Activated T-cell treated with anti-CD3 and anti-CD28 coated beads for 1 hour (primary cell): ENCODE measurements at places on chromosomes 1 and 21.

- DNase-seq = no peak
Measured at GRCh38 chr21:15122241-15122640, 57.4 kb upstream of the NRIP1 start.

GRCh38 chr1:226201029-226201593 is 14.6 kb upstream of the ACBD3 start:
- DNase-seq = no peak

- no peak for DNase-seq
Measured at GRCh38 chr1:70827030-70827429, 220.6 kb downstream of the PTGER3 start.

- DNase-seq = no peak
Measured at GRCh38 chr1:181073638-181074037, 14.9 kb upstream of the IER5 start.

DNA sequence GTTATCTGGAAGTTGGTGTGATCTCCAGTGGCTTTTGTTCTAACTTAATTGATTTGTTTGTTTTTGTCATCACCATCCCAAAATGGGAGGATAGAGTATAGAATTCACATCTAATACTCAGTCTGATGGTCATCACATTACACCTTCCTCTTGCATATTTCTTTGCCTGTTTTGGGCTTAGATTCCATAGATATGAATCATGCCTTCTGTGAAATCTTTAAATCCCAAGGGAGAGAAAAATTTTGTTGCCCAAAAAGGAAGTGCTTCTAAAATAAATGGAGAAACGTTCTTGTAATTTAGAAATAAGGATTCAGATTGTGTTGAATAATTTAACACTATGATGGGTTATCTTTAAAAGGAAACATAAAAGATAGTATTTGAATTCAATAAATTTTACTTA is 446.0 kb upstream of the LRRC7 start:
- no peak for DNase-seq

GRCh38 chr1:232986527-232986922 is 36.1 kb downstream of the NTPCR start:
- DNase-seq = no peak

GRCh38 chr1:174940646-174941175 is 59.0 kb upstream of the CACYBP start:
- no peak for DNase-seq

DNA sequence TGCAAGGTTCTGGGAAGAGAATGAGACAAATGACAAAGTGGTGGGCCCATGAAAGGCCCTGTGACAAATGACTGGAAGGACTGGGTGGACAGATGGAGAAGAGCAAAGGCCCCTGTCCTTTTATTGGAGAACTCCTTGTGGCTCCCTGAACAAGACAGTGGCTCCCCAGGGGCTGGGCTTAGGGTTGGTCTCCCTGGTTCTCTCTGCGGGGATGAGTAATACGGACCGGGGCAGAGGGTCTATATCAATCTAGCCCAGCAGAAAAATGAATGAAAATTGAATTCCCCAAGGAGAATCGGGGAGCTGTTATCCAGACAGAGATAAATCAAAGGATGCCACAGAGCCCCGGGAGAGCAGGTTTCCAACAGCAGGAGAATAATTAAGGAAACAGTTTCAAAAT is 5.2 kb upstream of the LHX4 start:
- no peak for DNase-seq

DNA sequence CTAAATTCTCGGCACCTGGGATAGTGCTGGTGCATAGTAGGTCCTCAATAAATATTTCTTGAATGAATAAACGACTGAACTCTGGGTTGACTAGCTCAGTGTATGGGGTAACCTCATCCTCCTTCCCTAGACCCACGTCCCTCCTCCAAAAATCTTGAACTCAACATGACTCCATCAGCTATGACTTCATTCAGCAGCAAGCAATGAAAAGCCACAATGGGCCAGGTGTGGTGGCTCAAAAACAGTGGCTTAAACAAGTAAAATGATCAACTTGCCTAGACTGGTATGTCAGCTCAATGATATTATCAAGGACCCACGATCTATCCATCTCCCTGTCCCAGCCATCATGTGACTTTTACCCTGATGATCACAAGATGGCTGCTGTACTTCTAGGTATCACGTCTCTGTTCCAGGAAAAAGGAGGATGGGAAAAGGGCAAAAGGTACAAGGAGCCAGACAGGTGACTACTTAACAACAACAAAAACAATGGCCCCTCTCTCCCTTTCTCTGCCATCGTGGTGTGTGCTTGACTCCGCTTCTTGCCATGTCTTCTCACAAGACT is 13.0 kb upstream of the PAQR7 start:
- no peak for DNase-seq

DNA sequence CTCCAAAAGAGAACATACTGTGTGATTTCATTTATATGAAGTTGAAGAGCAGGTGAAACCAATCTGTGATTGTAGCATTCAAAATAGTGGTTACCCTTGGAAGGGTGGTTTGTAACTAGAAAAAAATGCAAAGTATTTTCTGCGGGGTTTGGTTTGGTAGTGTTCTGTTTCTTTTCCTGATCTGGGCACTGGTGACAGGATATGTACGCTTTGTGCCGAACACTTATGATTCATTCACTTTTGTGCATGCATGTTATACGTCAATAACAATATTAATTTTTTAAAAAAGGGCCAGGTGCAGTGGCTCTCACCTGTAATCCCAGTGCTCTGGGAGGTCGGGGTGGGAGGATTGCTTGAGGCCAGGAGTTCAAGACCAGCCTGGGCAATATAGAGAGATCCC is 63.8 kb downstream of the CD34 start:
- no peak for DNase-seq

DNA sequence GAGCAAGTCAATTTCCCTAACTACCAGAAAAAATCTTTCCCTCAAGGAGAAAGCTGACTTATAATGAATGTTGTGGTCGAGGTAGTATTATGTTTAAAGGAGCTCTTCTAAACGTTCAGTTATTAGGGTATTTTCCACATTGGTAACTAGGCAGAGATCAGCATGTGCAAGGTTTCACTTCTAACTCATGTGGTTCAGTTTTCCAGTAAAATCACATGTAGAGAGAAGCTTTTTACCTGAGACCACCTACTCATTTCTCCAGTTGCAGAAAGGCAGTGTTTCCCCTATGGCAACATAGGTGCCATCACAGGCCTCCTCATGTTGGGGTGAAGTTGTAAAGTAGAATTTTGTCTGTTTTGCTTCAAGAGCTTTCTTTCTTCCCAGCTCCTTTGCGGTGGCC is 23.7 kb downstream of the IL23R start:
- no peak for DNase-seq

DNA sequence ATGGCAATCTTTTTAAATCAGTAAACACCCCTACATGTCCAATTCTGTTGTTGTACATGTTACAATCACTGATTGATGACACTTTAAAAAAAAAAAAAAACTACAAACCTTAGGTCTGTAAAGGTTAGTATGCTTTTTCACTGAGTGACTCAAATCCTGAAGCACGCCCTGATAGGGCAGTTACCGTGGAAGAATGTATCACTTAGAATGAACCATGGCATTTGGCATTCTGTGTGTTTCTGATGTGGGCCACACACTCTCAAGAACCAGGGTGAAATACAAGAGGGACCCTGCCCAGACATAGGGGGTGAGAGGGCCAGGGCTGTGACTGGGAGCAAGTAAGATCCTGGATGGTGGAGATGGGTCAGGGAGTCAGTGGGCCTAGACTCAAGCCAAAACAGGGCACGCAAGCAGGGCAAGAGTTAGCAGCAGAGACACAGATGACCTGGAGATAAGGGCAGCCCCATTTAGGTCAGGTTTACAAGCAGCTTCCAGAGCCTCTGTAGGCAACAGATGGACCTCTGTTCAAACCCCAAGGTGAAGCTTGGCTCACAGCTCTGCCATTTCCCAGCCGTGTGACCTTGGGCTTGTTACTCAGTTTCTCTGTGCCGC is 47.6 kb upstream of the DMRTB1 start:
- no peak for DNase-seq

DNA sequence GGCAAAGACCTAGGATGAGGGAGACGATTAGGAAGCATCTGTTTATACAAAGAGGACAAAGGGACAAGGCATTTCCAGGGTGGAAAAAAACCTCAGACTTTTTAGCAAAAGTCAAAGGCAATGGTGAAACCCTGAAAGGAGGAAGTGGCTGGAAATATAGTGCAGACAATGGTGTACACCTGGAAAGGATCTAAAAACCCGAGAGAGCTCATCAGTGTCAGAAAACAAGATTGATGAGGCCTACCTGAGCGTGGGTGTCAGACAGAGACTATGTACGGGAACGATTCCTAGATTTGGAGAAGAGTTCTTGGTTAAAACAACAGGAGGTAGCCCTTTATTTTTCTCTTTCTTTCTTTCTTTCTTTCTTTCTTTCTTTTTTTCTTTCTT is 68.8 kb upstream of the HUNK start:
- no peak for DNase-seq

- no peak for DNase-seq
Measured at GRCh38 chr1:21005466-21006239, 171.0 kb downstream of the EIF4G3 start.

GRCh38 chr21:36203603-36203889 is 46.9 kb downstream of the DOP1B start:
- DNase-seq = no peak

GRCh38 chr1:26483980-26484379 is 11.7 kb downstream of the HMGN2 start:
- DNase-seq = no peak

GRCh38 chr1:29849038-29849750 is 612.9 kb downstream of the PTPRU start:
- peak; percentile 16 for DNase-seq

- DNase-seq = no peak
Measured at GRCh38 chr1:64497088-64497883, 27.4 kb downstream of the CACHD1 start.

DNA sequence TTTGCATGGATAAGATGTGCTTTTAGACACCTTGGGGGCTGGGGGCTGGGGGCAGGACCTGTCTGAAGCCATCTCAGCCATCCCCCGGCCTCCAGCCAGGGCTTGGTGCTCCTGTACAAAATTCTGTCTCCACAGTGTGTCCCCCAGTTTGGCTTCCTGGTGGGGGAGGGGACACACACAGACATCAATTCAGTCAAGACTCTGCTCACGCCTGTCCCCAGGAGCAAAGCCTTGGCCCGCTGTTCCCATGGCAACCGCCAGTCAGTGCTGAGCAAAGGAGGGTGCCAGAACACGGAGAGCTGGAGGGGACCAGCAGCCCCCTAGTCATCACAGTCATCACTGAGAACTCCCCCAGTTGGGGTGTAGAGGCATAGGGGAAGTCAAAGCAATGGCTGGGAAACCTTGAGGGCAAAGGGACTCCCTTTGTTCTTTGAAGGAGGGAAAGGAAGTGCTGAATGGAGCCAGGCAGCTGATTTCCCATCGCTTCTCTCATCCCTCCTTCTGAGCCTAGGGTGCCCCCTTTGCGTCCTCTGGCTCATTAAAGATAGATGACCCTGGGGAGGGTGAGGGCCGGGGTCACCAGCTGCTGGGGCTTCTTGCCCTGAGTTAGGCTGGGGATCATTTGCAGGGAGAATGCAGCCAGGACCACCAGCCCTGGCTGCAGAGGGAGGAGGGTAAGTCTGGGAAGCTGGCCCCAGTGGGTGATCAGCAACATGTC is 134.9 kb upstream of the IPO9 start:
- DNase-seq = no peak

- DNase-seq = no peak
Measured at GRCh38 chr1:226063977-226064815, 1.7 kb downstream of the H3-3A start.

GRCh38 chr1:27970401-27970800 is 10.6 kb downstream of the XKR8 start:
- no peak for DNase-seq

DNA sequence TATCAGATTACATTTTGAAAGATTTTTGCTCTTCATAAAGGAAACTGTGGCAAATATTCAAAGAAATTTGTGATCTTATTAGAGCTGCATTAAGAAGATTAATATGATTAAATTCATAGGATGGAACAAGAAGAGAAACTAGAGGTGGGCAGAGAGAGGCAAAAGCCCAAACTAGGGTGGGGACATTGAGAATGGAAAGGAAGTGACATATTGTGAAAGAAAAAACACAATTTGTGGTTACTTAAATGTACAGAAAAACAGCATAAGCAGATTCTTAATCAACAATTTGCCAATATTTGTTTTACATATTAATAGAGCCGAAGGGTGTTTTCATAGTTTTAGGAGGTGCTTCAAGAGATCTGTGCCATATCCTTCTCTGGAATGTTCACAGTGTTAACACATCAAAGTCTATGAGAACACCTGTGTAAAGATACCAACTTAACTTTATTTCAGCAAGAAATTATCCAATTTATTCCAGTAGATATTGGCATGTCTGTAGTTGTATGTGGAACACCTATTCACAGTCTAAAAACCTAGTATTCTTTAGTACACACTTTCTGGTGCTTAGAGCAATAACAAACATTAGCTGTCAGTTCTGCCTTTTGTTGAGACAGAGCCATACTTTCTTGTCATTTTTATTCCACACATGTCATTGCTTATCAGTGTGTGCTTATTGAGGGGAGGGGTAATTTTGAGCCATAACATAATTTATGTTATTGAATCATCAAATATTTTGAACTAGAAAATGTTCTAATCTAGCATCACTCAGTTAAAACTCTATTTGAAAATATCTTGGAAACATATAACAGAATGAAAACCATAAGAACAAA is 401.5 kb downstream of the PTPRC start:
- DNase-seq = no peak

GRCh38 chr1:197632005-197632404 is 143.3 kb downstream of the DENND1B start:
- DNase-seq = no peak

- no peak for DNase-seq
Measured at GRCh38 chr1:179448437-179449149, 82.8 kb downstream of the AXDND1 start.

DNA sequence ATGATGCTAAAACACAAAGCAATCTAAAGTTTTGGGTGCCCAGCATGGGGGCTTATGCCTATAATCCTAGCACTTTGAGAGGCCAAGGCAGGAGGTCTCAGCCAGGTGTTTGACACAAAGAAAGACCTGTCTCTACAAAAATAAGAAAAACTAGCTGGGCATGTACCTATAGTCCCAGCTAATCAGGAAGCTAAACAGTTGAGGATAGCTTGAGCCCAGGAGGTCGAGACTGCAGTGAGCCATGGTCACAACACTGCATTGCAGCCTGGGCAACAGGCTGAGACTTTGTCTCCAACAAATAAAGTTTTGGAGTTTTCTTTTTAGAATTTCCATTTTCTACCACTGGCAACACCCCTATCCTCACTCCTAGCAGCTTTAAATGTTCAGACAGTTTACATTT is 55.1 kb upstream of the GUCA2A start:
- DNase-seq = no peak

DNA sequence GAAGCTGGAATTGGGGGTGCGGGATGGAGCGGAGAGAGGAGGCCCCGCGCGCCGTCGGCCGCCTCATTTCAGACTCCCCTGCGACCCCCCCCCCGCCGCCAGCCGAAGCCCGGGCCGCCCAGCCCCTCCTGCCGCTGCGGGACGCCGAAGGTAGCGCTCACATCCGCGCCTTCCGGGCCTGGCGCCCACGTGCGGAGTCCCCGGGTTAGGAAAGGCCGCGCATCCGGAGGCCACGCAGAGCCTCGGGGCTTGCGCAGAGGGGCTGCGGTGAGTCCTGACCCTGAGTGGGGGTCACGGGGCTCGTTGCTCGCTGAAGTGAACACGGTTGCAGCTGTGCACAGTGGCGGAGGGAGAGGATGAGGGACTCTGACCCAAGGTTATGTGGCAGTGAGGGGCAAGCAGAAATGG is 552 bp upstream of the ZNF496 start:
- peak; percentile 32 for DNase-seq
